Fibroblast of skin of back (primary cell): ENCODE measurements at places on chromosomes 11 and 22.

DNA sequence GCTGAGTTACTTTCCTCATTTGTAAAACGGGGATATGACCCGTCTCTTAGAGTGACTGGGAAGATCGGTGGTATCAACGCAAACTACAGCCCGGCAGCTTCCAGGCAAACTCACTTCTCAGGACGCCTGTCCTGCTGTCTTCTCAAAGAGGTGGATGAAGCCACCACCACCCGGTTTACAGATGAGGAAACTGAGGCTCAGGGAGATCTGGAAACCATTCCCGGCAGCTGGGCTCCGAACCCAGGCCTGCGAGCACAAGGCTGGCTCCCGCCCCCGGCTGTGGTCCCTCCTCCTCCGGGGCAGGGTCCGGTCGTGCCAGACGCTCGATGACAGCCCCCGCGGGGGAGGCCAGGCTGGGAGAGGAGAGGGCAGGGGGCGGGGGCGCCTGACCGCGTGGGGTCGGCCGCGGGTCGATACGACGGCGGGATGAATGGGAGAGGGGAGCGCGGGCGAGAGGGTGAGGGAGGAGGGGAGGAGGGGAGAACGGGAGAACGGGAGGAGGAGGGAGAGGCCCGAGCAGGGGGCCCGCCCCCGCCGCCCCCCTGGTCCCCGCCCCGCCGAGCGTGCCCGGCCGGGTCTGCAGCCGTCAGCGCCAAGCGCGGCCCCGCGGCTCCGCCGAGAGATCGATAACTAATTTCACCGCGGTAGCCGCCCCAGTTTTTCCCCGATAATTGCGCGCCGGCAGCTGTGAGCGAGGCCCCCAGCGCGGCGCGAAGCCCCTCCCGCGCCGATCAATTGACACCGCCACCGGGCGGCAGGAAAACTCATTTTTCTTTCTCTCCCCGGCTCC is 14.0 kb downstream of the IGLL1 start:
- DNase-seq, result no peak

GRCh38 chr11:119338318-119338890 is 2.3 kb downstream of the C1QTNF5 start:
- DNase-seq, result peak; percentile 82

DNA sequence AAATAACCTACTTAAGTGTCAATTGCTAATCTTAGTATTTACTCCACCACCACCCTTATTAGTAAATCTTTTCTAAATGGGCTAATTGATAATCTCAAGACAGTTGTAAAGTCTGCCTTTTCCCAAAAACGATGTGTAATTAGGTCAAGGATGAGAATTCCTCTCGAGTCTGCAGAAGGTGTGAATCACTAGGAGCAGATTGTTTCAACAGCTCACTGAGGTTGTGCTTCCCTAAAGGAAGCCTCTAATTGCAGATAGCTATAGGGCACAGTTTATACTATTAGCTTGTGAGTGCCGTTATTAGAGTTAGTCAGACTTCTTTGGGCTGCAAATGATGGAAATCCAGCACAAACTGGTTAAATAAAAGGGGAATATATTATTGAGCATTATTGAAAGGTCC is 84.9 kb downstream of the C11orf91 start:
- no peak for DNase-seq

DNA sequence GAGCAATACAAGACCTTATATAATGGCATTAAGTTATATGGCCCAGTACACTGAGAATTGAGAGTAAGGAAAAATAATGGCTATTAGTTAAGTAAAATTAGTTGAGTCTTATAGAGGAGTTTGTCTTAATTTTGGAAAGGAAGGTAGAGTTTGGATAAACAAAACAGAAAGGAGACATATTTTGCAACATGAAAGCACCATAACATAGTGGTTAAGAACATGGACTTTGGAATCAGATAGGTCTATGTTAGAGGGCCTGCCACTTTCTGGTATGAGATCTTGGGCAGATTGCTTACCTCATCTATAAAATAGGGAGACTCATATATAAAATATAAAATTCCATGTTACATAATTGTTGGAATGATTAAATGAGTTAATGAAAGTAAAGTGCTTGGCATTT is 68.9 kb downstream of the CSTPP1 start:
- DNase-seq, result no peak

- DNase-seq, result peak; percentile 2
These were observed 71.4 kb downstream of the FANCF start for GRCh38 chr11:22554221-22554620.

- no peak for DNase-seq
These were observed 21.1 kb upstream of the LRRC55 start for GRCh38 chr11:57160665-57161064.

GRCh38 chr11:119793335-119793984 is 64.5 kb upstream of the NECTIN1 start:
- peak; percentile 89 for DNase-seq

DNA sequence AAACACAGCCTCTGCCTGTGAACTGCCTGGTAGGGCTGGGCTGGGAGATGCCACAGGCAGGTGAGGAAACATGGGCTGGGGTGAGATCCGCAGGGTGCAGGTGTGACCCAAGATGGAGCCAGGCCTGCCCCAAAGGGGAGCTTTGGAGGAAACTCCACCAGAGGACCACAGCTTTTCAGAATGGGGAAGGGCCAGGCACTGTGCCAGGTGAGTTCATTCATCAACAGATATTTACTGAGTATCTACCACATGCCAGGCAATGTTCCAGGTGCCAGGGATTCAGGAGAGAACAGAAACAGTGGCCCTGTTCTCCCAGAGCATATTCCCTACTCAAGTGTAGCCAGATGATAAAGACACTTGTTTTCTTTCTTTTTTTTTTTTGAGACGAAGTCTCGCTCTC is 11.2 kb downstream of the RTN4RL2 start:
- no peak for DNase-seq
